Naive thymus-derived CD4-positive, alpha-beta T cell (primary cell): ENCODE measurements at places on chromosomes 13 and 19.

- no peak for DNase-seq
These were observed 600.6 kb downstream of the SLITRK1 start for GRCh38 chr13:83281654-83282053.

DNA sequence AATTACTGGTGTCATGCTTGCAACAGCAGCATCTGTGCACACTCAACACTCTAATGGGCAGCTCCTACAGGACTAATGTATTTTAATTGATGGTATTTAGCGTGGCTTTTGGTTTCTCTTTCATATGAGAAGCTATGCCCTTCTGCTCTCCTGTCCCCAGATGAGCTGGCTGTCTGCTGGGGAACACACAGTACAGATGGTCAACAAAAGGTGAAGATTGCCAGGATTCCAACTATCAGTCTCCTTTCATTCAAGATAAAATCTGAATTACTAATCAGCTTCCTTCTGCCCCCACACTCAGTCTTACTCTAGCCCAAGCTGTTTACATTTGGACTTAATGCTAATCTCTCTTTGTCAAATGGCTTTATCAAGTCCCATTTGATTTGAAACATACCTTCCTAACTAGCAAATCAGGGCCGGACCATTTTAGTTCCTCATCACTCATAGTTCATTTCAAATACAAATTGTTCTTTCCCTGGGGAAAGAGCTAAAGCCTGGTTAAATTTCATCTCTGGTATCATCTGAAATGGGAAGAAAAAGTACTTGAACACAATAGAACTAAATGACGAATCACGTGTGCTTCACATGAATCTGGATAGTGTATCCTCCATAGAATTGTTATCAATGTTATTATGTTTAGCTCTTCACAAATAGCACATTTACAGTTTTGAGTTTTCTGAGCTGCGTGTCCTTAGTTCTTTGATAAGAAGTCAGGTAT, 988.0 kb downstream of the PCDH17 start:
- DNase-seq = no peak

DNA sequence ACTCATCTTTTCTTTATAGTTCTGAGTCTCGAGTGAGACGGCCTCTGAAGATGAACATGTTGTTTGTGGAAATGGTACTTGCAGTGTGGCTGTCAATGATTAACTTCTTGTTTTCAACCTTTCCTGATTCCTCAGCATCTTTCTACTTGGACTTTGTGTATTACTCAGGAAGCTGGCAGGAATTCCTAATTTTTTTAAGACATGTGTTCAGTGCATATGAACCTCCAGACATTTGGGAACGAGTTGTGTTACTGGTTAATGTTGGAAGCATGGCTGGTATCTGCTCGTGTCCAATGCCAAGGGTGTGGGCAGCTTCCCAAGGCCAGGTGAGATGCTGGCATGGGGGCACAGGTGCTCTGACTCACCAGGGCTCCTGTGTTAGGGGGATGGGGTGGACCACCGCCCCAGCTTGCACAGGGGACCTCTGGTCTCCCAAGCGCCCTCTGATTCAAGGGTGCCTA, 61.1 kb upstream of the MCF2L start:
- no peak for DNase-seq

DNA sequence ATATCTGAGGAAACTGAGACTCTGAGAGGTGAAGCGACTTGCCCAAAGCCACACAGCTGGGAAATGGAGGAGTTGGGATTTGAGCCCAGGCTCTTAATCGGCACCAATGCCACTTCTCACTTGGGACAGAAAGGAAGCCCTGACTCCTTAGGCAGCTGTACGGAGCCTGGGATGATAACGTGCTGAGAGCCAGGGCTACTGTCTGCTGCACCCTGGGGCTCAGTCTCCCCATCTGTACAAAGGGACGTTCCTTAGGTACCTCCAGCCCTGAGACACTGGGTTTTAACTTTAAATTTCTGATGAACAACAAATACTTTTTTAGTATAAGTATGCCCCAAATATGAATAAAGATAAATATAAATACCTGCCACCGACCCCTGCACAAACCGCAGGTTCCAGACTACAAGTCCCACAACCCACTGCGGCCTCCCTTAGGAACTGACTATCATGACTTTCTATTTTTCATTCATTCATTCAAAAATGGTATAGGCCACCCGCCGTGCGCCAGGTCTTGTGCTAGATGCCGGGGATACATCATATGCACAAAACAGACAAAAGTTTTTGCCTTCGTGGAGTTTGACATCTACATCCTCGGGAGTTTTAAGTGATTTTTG, 776 bp upstream of the NCLN start:
- no peak for DNase-seq

DNA sequence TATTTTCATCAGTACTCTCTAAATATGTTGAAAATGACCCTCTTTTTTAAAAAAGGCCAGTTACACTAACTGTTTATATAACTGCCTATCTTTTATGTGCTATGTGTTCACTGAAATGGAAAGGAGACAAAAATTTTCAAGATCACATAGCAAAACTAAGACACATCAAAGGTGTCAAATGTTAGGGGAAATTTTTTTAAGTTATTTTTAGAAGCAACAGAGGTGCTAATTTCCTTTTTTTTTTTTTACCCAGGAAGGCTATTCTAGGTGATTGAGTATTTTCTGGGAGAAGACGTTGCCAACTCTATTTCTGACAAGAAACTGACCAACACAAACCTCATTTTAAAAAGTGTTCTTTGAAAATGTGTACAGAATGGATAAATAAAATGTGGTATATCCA, 45.7 kb downstream of the ELF1 start:
- DNase-seq = no peak
